ENCODE measurements at places on chromosomes 11 and 22.

DNA sequence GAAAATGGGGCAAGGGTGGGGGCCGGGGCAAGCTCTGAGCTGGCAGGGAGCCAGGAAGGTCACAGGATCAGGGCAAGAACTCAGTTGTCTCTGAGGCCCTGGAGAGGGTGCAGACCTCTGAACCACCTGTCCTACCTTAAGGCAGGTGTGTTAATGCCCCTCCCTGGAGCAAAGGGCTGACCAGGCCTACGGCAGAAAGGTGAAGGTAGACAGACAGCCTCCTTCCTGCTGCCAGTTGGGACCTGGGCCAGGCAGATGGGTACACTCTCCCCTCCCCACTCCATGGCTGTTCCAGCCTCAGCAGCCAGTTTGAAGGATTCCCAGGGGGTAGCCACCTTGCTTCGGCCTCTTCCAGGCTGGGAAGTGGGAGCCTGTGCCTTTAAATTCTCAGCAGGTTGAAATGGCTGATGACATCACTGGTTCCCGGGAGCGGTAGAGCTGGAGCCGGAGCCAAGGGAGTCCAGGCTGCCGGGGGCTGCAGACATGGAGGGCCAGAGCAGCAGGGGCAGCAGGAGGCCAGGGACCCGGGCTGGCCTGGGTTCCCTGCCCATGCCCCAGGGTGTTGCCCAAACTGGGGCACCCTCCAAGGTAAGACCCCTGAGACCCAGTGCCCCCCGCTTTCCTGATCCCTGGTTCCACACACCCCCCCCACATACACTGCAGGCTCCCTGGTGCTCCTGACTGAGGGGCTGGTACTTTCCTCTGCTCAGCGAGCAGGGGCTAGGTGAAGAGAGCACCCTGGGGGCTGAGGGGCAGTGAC is at the start of gene INPP5J:
Gene INPP5J (plus strand): TSS at position 435 of the 760 bp plus-strand sequence. CDS start 49 bp downstream, at position 484.
- peak; percentile 65 for DNase-seq

- DNase-seq, result no peak
Measured at GRCh38 chr11:62601122-62601371, 618 bp downstream of the MTA2 start.

GRCh38 chr11:12454782-12455181 is 77.4 kb downstream of the PARVA start:
- no peak for DNase-seq

- DNase-seq, result no peak
Measured at GRCh38 chr11:122578171-122578825, 77.2 kb upstream of the UBASH3B start.

- no peak for DNase-seq
Measured at GRCh38 chr11:122293296-122294023, 177.4 kb upstream of the BLID start.

GRCh38 chr11:30125456-30125855 is 105.4 kb upstream of the FSHB start:
- no peak for DNase-seq

DNA sequence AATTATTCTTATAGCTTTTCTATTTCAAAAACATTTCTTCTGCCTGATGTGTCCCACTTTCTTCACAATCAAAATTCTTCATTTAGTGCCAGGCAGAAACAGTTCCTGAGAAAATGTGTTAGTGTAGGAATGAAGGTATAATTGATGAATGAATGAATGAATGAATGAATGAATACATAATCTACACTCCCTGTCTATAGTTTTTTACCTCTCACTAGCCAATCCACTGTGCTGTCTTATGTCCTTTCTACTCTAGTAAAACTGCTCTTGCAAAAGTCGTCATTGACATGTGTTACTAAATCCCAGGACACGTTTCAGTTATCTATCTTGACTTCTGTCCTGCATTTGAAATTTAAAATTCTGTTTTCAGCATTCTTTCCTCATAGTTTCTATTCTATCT is 42.9 kb downstream of the CHORDC1 start:
- no peak for DNase-seq

DNA sequence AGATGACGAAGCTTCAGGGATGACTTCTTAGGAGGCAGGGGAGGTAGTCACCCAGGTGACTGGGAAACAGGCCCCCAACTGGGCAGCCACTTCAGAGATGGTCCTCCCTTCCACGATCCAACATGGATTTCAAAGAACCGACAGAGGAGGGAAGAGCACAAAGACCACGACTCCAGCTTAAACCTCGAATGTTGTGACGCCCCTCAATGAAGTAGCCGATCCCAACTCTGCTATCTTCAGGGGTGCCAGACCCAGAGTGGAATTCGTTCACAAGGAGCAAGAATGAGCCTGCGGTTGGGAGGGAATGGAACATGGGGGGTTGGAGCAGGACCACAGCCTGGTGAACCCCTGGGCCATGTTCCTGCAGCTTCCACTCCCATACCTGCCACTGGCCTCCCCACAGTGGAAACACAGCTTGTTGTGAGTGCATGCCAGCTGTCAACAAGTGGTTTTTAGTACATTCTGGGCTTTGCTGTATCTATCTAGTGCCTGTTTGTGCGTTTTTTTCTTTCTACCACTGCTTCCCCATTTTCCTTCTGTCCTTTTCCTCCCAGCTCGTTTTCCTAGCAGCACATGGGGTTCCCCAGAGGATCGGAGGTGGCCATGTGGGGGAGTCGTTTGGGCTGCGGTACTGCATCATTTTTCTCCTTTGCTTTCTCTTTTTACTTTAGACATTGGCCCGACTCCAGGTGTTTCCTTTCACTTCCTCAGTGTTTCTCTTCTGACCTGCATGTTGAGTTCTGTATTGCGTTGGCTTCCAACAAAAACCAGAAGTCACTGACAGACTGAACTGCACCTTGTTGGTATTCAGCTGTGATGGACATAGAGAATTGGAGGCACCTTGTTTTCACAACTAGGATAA is 65.8 kb downstream of the MORC2 start:
- no peak for DNase-seq

GRCh38 chr11:75706260-75706729 is 11.3 kb upstream of the MOGAT2 start:
- peak; percentile 80 for DNase-seq

DNA sequence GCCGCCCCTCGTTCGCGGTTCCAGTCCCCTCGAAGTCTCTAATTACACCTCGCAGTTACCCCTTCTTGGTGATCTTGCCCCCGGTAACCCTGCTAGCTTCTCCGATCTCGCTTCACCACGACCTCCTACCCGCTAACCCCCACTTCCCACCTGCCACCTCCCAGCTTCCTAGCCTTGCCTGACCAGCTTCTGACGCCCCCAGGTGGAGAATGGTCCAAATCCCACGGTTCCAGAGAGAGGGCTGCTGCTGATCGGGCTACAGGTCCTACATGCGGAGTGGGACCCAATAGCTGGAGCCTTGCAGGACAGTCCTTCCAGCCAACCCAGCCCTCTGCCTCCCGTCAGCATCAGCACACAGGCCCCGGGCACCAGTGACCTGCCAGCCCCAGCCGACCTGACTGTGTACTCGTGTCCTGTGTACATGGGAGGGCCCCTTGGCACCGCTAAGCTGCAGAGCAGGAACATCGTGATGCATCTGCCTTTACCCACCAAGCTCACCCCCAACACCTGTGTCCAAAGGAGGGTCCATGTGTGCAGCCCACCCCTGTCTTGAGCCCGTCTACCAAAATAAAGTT is 31.9 kb downstream of the RRP8 start:
- peak; percentile 45 for DNase-seq

Data from WTC11 (cell line).